Liver (tissue), 10 donors: ENCODE measurements at places on chromosomes 2 and 18. TPM values are rescaled to one million over a fixed set of nuclear protein-coding genes. Genes with fewer than 3 reads are reported as not detected.

GRCh38 chr18:11497585-11497984, 111.8 kb upstream of the SLC35G4 start:
- no peaks in the 10 kb centered on the region for H3K36me3 ChIP-seq
- no peak overlapping the region for H3K27ac ChIP-seq
- no peaks in the 10 kb centered on the region for H3K4me1 ChIP-seq
- no peak overlapping the region for H3K4me3 ChIP-seq
- DNase-seq: no peak

GRCh38 chr2:224645722-224646121, 60.6 kb upstream of the CUL3 start:
- no peaks in the 10 kb centered on the region for H3K36me3 ChIP-seq
- no peak for DNase-seq
- H3K4me3 ChIP-seq: no peak overlapping the region
- H3K4me1 ChIP-seq: no peaks in the 10 kb centered on the region
- no peaks in the 10 kb centered on the region for H3K27me3 ChIP-seq

DNA sequence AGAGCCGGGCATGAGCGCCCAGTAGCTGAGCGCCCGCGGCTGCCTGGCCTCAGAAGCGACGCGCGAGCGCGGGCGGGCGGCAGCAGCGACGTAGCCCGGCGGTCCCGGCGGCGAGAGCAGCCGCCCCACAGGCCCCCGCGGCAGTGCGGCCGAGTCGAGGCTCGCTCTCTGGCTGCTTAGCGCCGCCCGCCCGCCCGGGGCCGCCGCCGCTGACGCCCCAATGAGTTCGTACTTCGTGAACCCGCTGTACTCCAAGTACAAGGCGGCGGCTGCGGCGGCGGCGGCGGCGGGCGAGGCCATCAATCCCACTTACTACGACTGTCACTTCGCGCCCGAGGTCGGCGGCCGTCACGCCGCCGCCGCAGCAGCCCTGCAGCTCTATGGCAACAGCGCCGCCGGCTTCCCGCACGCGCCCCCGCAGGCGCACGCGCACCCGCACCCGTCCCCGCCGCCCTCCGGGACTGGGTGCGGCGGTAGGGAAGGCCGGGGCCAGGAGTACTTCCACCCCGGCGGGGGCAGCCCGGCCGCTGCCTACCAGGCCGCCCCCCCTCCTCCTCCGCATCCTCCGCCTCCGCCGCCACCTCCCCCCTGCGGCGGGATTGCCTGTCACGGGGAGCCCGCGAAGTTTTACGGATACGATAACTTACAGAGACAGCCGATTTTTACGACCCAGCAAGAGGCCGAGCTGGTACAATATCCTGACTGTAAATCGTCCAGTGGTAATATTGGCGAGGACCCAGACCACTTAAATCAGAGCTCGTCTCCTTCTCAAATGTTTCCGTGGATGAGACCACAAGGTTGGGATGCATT, 847 bp downstream of the HOXD8 start:
- no peak for DNase-seq
- no peaks in the 10 kb centered on the region for H3K36me3 ChIP-seq
- H3K4me1 ChIP-seq: peaks cover 4% of the 10 kb centered on the region
- peaks cover 31% of the 10 kb centered on the region for H3K27me3 ChIP-seq

GRCh38 chr2:25380586-25381375, 39.1 kb upstream of the DNMT3A start:
- no peak overlapping the region for H3K4me3 ChIP-seq
- H3K4me1 ChIP-seq: peaks cover 9% of the 10 kb centered on the region
- peak; percentile 30 for DNase-seq
- no peaks in the 10 kb centered on the region for H3K36me3 ChIP-seq
- no peak overlapping the region for H3K27ac ChIP-seq

- H3K36me3 ChIP-seq: no peaks in the 10 kb centered on the region
- no peak overlapping the region for H3K4me3 ChIP-seq
- DNase-seq: no peak
- H3K4me1 ChIP-seq: peaks cover 36% of the 10 kb centered on the region
Measured at GRCh38 chr2:200212862-200213425, 93.5 kb upstream of the SPATS2L start.

GRCh38 chr2:216657086-216657855, 24.1 kb downstream of the IGFBP2 start:
- H3K27me3 ChIP-seq: no peaks in the 10 kb centered on the region
- no peak for DNase-seq
- no peak overlapping the region for H3K4me3 ChIP-seq
- peaks cover 20% of the 10 kb centered on the region for H3K4me1 ChIP-seq
- no peak overlapping the region for H3K27ac ChIP-seq

- H3K27ac ChIP-seq: no peak overlapping the region
- no peaks in the 10 kb centered on the region for H3K36me3 ChIP-seq
- H3K4me1 ChIP-seq: peaks cover 10% of the 10 kb centered on the region
Measured at GRCh38 chr2:33215299-33215698, 261.1 kb upstream of the RASGRP3 start.

DNA sequence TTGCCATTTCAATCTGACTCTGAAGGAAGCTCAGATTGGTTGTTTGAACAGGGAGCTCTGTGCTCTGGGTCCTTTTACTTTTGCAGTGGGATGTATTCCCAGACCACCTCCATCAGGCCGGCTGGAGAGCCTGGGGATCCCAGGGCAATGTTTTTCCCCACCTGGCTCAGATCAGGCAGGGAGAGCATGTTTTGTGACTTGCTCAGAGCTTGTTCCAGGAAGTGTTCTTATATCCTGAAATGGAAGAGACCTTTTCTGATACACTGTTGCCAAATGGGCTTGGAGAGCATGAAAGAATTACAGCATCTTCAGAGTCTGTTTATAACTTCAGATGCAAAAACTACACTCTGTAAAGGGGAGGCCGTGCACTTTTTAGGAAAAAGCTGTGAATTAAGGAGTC, 56.0 kb downstream of the LIPG start:
- no peak for DNase-seq
- peaks cover 3% of the 10 kb centered on the region for H3K4me1 ChIP-seq
- no peaks in the 10 kb centered on the region for H3K36me3 ChIP-seq
- H3K27me3 ChIP-seq: no peaks in the 10 kb centered on the region

The MTCL1 gene
- 1.4 TPM for polyA plus RNA-seq

The DSG4 gene
- not detected for polyA plus RNA-seq

The CNTNAP5 gene
- polyA plus RNA-seq: not detected

The PMS1 gene
- polyA plus RNA-seq: 3.0 TPM
